Left cardiac atrium (tissue), 4 donors: ENCODE measurements at places on chromosomes 13 and 19.

DNA sequence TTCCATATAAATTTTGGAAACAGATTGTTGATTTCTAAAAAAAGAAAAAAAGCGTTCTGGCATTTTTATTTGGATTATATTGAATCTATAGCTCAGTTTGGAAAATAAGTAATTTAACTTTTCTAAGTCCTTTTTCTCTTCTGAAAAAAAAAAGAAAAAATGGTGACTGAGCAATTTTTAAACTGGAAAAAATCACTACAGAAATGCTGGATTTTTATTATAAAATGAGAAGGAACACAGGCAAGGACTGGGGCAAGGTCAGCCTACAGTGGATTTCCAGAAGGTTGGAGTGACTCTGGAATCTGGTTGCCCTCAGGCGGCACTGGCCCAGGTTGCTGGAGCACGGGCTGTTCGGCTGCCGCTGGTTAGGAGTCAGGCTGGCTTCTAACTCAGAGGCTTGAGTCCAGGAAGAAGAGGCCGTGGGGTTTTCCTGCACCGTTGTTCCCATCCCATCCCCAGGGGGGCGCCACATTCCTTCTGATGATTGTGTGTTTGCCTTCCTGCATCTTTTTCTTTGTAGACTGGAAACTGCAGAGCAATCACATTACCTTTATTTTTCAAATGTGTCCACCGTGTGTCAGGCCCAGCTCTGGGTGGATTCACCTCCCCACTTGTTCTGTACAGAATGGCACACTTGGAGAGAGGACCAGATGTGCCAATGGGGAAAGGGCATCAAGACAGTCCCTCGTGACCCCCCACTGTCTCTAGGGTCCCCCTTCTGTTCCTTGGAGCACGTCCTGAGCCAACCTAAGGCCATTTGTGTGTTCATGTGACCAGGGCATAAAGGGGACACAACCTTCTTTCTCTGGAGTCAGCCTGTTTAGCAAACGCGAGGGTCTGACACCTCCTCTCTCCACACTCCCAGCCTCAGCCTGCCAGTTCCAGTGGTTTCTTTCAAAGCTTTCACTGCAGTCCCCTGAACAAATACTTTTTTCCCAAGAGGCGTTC, 44.5 kb upstream of the GTF3A start:
- peak; percentile 38 for DNase-seq

- no peak for DNase-seq
These were observed 61.2 kb downstream of the WASF3 start for GRCh38 chr13:26618726-26619125.

- DNase-seq = peak; percentile 81
These were observed 10.8 kb downstream of the FOSB start for GRCh38 chr19:45478454-45479238.

DNA sequence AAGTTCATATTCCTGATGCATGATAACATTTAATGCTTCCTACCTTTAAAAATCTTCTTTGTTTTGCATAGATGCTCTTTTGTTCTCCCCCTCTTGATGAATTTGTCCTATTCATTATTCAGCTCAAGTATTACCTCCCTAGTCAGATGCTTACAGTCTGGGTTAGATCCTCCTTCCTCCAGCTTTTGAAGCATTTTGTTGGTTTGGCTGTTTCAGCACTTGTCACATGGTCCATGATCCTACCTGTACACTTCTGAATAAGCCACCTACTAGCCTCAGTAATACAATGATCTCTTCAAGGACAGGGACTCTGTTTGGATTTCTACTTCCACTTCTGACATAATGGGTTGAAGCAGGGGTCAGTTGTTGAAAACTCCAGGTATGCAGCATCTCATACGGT, 37.4 kb downstream of the N4BP2L1 start:
- DNase-seq = no peak

DNA sequence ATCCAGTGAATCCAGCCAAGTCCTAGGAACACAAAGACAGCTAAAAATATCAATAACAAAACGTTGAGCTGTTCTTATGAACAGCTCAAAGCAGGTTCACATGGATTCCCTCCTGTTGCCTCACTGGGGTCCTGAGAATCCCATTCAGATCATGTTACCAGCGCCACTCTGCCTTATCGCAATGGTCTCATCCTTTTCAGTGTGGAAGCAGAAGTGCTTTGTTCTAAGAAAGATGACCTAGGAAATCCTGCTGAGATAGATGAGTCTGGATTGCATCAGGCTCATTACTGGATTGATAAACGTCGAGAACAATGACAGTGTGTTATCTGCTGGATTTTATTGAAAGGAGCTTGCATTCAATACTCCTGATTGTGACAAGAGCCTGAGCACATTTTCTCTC, 87.0 kb downstream of the SLAIN1 start:
- DNase-seq = no peak

DNA sequence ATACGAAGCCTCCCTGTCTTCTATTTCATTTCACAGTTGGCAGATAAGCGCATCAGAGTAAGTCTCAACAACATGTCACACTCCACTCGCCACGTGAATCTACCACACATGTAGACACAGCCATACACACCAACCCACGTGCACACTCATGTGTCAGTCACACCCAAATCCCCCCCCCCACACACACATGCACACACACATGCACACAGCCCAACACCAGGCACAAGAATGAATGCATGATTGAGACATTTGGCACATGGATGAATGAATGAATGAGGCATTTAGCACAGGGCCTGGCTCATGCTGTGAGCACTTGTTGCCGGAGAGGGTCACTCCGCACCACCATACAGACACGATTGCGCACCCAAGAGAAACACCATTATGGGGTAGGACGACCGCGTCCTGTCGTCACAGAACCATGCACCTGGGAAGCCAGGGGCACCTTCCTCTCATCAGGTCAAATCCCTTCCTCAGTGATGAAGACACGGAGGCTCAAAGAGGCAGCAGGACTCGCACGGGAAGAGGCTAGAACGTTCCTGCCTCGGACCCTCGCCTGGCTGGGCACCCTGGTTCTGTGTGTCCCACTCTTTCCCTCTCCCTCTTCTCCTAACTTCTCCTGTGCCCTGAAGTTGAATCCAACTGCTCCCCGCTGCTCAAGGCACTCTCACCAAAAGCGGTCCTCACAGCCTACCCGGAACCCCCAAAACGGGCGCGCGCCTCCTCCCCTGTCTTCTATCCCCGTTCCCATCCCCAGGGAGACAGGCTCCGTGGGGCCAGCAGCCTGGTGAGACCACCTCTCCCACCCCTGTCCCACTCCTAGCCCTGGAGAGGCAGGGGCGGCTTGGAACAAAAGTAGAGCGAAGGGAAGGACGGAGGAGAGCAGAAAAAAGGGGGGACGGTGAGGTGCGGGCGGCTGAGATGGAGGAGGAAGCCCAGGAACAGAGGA, 1.3 kb downstream of the MEIS3 start:
- DNase-seq = no peak

GRCh38 chr13:62057286-62057685, 641.6 kb upstream of the PCDH20 start:
- no peak for DNase-seq

GRCh38 chr19:29658221-29658991, 6.9 kb upstream of the PLEKHF1 start:
- no peak for DNase-seq

- DNase-seq = no peak
These were observed 850 bp downstream of the MTMR6 start for GRCh38 chr13:25286308-25286968.

GRCh38 chr19:39970425-39970674, 615 bp upstream of the PSMC4 start:
- DNase-seq = no peak

GRCh38 chr13:32309312-32310133, 5.6 kb downstream of the ZAR1L start:
- no peak for DNase-seq
